ENCODE measurements at places on chromosomes 3 and 15.

- no peaks in the 10 kb centered on the region for H3K27me3 ChIP-seq
- H3K4me3 ChIP-seq, result no peak overlapping the region
- no peaks in the 10 kb centered on the region for H3K4me1 ChIP-seq
- peak; percentile 81 for DNase-seq
Measured at GRCh38 chr15:85730001-85730820, 64.5 kb downstream of the KLHL25 start.

- H3K4me1 ChIP-seq, result no peaks in the 10 kb centered on the region
- no peaks in the 10 kb centered on the region for H3K36me3 ChIP-seq
- H3K27ac ChIP-seq, result no peak overlapping the region
- no peak for DNase-seq
- no peaks in the 10 kb centered on the region for H3K27me3 ChIP-seq
Measured at GRCh38 chr3:84066915-84067314, 891.9 kb upstream of the CADM2 start.

- H3K4me1 ChIP-seq, result peaks cover 4% of the 10 kb centered on the region
- peaks cover 30% of the 10 kb centered on the region for H3K36me3 ChIP-seq
- no peak overlapping the region for H3K4me3 ChIP-seq
- no peak overlapping the region for H3K27ac ChIP-seq
- H3K27me3 ChIP-seq, result no peaks in the 10 kb centered on the region
Measured at GRCh38 chr3:52270252-52270754, 8.1 kb downstream of the WDR82 start.

DNA sequence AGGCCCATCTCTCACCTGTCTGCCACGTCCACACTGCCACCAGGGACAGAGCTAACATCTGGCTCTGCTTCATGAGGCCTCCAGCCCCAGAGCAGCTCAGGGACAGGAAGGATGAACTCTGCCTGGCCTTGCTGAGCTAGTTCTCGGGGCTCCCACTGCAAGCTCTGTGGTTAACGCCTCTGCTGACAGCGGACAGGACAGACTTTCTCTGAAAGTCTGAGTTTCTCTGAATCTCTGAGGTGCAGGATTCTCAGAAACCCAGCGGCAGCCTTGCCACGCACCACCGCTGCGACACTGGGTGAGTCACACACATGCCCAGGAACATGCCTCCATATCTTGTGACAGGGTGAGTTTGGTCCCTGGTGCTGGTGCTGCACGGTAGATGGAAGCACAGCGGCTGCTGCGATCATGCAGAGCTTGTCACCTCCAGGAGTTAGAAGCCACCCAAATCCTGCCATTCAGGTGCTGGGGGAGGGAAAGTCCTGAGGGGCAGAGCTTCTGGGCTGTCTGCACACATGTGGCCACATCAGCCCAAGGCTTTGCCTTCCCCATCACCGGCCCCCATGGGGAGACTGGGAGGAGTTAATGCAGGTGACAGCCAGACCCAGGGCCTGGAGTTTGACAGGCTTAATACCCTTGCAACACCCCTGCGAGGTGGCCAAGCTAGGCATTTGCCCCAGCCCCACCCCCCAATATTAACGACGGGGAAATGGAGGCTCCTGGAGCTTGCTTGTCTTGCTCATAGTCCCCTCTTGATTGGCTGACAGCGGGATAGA lies 267.0 kb downstream of the PLCL2 start:
- peaks cover 7% of the 10 kb centered on the region for H3K36me3 ChIP-seq
- no peak overlapping the region for H3K27ac ChIP-seq
- no peaks in the 10 kb centered on the region for H3K4me1 ChIP-seq
- H3K4me3 ChIP-seq, result no peak overlapping the region
- no peak for DNase-seq

DNA sequence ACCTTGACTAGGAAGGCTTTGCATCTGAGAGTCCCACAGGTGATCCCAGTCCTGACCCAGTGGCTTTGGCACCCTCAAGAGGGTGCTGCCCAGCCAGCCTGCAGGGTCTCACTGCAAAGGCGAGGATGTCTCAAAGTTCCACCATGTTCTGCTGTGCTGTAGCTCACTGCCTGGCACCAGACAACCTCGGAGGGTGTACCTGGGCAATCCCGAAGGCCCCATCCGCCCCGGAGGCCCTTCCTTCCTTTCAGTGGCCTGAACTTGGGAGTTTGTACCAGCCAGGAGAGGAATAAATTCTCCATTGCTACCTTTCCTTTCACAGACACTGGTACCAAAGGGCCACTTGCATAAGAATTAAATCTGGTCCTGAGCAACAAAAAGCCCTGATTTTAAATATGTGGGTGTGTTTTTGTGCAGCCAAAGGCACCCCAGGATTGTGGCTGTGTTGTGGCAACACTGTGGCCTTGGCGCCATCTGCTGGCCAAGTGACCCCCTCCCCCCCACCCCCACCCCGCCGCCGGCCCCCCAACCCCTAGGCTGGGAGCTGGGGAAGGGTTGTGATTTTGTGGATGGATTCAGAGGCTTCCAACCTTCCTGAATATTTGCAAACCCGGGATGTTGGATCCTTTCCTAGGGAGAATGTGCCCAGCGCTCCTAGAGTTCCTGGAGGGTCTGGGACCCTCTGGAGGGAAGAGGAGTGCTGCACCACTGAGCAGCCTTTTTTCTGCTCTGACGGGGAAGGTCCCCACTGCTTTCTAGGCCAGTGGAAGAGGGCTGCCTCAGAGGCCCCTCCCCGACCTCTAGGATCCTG lies 9.7 kb upstream of the PTPN23 start:
- H3K4me1 ChIP-seq, result no peaks in the 10 kb centered on the region
- no peak overlapping the region for H3K4me3 ChIP-seq
- no peaks in the 10 kb centered on the region for H3K36me3 ChIP-seq
- H3K27ac ChIP-seq, result no peak overlapping the region

GRCh38 chr15:39573287-39573686 lies 7.6 kb upstream of the THBS1 start:
- no peak overlapping the region for H3K4me3 ChIP-seq
- H3K36me3 ChIP-seq, result no peaks in the 10 kb centered on the region
- H3K4me1 ChIP-seq, result peaks cover 7% of the 10 kb centered on the region
- H3K27me3 ChIP-seq, result no peaks in the 10 kb centered on the region
- no peak overlapping the region for H3K27ac ChIP-seq
- no peak for DNase-seq

DNA sequence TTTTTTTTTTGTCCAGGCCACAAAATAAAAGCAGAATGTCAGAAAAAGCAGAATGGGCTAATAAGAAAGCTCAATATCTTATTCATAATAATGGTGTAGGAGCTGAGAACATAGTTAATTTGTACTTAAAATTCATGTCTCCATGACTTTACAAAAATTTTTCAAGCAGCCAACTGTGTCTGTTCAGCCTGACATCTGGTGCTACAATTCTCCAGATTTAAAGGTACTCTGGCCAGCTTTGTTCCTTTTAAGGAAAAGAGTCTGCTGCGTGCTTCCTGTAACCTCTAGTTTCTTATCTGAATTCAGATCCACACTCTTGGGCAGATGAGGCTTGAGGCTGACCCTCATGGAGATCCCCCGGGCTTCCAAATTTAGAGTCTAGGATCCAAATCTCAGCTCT lies 8.7 kb upstream of the RFX7 start:
- H3K4me1 ChIP-seq, result peaks cover 2% of the 10 kb centered on the region
- no peak for DNase-seq
- H3K36me3 ChIP-seq, result no peaks in the 10 kb centered on the region
- H3K27me3 ChIP-seq, result no peaks in the 10 kb centered on the region
- no peak overlapping the region for H3K27ac ChIP-seq

- no peaks in the 10 kb centered on the region for H3K4me1 ChIP-seq
- H3K27me3 ChIP-seq, result no peaks in the 10 kb centered on the region
- no peak for DNase-seq
- H3K4me3 ChIP-seq, result no peak overlapping the region
Measured at GRCh38 chr15:95468820-95469219, 861.7 kb upstream of the NR2F2 start.

- H3K4me3 ChIP-seq, result no peak overlapping the region
- DNase-seq, result peak; percentile 19
- no peaks in the 10 kb centered on the region for H3K27me3 ChIP-seq
- H3K27ac ChIP-seq, result no peak overlapping the region
- no peaks in the 10 kb centered on the region for H3K36me3 ChIP-seq
Measured at GRCh38 chr3:117019082-117019713, 309.6 kb downstream of the TUSC7 start.

DNA sequence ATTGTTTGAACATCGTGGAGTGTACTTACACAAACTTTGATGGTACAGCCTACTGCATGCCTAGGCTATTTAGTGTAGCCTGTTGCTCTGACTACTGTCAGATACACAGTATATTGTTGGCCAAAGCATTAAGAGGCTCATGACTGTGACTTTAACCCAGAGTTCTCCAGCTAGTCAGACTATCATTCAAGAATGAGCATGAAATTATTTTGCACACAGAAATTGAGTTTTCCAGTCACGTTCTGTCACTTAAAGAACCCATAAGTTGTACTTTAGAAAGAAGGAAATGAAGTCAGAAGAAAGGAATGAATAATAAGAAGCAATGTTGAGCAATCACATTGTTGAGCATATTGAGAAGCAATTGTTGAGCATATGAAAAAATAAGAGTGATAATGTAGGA lies 37.6 kb upstream of the SLC22A13 start:
- no peak for DNase-seq
- peaks cover 4% of the 10 kb centered on the region for H3K36me3 ChIP-seq
- no peaks in the 10 kb centered on the region for H3K27me3 ChIP-seq
- no peak overlapping the region for H3K27ac ChIP-seq
- no peak overlapping the region for H3K4me3 ChIP-seq

GRCh38 chr3:160811237-160811548 lies 55.2 kb downstream of the PPM1L start:
- no peaks in the 10 kb centered on the region for H3K27me3 ChIP-seq
- no peaks in the 10 kb centered on the region for H3K4me1 ChIP-seq
- H3K27ac ChIP-seq, result no peak overlapping the region
- no peak for DNase-seq

- DNase-seq, result no peak
- H3K27ac ChIP-seq, result no peak overlapping the region
- no peak overlapping the region for H3K4me3 ChIP-seq
- no peaks in the 10 kb centered on the region for H3K4me1 ChIP-seq
- no peaks in the 10 kb centered on the region for H3K36me3 ChIP-seq
Measured at GRCh38 chr3:99396651-99397275, 241.6 kb upstream of the COL8A1 start.

DNA sequence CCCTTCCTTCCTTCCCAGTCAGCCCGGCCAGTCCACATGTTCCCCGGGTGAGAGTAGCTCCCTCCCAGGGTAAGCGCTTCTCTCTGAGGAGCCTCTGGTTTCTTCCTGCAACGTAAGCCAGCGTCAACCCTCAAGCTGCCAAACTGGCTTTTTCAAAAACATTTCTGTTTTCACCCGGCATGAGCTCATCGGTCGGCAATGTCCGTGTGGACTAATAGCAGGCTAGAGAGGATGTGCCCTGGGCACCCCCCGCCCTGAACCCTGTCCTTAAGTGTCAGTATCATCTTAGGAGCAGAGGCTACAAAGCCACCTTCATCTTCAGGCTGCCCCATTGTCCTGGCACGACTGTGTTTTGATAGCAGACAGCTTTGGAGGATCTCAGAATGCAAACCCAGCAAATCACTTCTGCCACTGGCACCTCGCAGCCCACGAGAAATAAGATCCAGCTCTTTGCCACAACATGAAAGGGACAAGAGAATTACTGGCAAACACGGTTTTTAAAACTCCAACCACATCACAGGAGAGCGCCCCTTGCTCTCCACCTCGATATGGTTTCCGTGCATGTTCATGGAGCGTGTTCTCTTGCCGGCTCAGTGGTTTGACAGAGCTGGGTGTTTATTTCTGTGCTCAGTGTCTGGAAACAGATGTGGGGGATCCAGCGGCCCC lies 9.9 kb downstream of the ALDH1A3 start:
- no peak overlapping the region for H3K4me3 ChIP-seq
- no peaks in the 10 kb centered on the region for H3K36me3 ChIP-seq
- H3K4me1 ChIP-seq, result peaks cover 23% of the 10 kb centered on the region
- peak; percentile 85 for DNase-seq
- peak overlapping the region; percentile 74 for H3K27ac ChIP-seq

DNA sequence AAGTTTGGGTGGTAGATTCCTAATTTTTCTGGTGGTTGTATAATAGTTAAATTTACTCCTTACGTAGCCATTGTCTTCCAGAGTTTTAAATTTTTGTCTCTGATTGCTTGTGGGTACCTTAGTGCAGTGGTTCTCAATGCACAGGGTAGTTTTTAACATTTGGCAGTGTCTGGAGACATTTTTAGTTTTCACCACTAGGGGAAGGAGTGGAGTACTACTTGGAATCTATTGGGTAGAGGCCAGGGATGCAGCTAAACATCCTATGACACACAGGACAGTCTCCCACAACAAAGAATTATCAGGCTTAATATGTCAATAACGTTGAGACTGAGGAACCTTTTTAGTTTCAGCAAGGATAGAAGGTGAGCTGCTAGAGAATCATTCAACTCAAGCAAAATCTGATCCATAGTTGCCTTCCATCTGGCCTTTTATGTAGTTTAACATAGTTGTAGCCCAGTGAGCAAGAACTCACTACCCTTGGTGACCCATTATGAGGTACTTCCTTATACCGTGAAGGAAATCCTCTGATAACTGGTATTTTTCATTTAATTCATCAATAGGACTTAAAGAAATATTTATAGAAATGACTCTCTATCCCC lies 8.6 kb upstream of the STX19 start:
- peak; percentile 53 for DNase-seq
- no peaks in the 10 kb centered on the region for H3K27me3 ChIP-seq
- H3K27ac ChIP-seq, result no peak overlapping the region
- H3K4me1 ChIP-seq, result no peaks in the 10 kb centered on the region

DNA sequence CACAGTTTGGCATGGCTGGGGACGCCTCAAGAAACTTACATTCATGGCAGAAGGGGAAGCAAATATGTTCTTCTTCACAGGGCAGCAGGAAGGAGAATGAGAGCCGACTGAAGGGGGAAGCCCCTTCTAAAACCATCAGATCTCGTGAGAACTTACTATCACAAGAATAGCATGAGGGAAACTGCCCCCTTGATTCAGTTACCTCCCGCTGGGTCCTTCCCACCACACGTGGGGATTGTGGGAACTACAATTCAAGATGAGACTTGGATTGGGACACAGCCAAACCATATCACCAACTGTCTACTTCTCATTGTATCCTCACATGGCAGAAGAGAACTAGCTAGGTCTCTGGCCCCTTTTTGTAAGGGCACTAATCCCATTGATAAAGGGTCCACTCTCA lies 30.5 kb downstream of the CCDC32 start:
- no peak for DNase-seq
- H3K4me3 ChIP-seq, result no peak overlapping the region
- H3K36me3 ChIP-seq, result no peaks in the 10 kb centered on the region

- no peaks in the 10 kb centered on the region for H3K4me1 ChIP-seq
- DNase-seq, result no peak
- H3K36me3 ChIP-seq, result no peaks in the 10 kb centered on the region
- no peaks in the 10 kb centered on the region for H3K27me3 ChIP-seq
Measured at GRCh38 chr15:56619887-56620286, 113.4 kb downstream of the ZNF280D start.

DNA sequence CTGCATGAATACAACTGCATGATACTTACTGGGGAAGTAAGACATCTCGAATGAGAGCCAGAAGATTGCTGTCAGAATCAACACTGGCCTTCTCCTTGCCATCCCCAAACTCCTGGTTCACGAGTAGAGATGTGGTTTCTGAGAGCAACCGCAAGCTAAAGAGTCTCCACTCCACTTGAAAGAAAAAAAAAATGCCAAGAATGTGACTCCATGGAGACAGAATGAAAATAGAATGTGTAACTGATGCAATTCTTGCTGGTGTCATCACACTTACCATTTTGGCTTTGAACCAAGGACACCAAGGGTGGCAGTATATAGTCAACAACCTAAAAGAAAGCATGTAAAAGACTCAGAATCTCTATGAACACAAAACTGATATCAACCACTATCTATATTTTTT lies 280.4 kb downstream of the ULK4 start:
- H3K36me3 ChIP-seq, result no peaks in the 10 kb centered on the region
- no peak overlapping the region for H3K27ac ChIP-seq
- H3K4me1 ChIP-seq, result peaks cover 5% of the 10 kb centered on the region
- peak; percentile 33 for DNase-seq
- H3K4me3 ChIP-seq, result no peak overlapping the region
- no peaks in the 10 kb centered on the region for H3K27me3 ChIP-seq
